ENCODE measurements at places on chromosomes 16 and 17.
A peak's percentile ranks its signal among the peaks of the same experiment; 100 is the strongest.

DNA sequence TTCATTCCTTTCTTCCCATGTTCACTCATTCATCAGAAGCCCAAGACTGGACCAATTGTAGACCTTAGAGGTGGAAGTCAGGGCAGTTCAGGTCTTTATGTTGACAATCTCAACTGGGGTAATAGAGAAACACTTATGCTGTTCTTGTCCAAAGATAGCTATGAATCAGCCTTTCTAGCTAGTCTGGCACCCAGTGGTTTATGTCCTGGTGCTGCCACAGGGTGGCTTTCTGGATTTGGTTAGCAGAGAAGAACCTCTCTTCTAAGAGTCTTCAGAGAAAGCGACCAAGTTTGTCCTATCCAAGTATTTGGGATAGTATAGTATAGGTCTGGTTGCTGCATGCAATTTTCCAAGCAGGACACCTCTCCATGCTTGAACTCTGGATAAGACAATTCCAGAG is 83.3 kb downstream of the NOG start:
- DNase-seq = no peak

DNA sequence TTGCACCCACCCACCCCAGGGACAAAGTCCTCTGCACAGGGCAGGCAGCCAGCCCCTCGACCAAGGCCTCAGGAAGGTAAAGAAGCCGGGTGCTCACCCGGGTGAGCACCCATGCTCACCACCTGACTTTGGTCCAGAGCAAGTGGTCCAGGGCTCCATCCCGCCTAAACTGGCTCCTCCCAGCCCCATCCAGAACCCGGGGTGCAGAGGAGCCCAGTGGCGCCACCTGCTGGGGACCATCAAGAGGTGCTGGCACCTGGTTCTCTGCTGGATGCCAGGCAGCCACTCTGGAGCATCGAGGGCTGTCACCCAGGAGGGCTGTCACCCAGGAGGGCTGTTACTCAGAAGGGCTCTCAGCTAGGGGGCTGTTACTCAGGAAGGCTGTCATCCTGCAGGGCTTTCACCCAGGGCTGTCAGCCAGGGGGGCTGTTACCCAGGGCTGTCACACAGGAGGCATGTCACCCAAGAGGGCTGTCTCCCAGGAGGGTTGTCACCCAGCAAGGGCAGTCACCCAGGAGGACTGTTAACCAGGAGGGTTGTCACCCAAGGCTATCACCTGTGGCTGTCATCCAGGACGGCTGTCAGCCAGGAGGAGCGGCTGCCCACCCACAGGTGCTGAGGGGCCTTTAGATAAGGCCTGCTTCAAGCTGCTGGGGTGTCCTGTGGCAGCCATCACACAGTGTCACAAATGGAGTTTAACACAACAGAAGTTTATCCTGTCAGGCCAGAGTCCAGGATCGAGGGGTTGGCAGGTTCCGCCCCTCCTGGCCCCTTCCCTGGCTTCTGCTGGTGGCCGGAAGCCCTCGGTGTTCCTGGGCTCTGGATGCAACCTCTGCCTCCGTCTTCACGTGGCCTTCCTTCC is 98.5 kb downstream of the TNFRSF13B start:
- DNase-seq = peak; percentile 47

DNA sequence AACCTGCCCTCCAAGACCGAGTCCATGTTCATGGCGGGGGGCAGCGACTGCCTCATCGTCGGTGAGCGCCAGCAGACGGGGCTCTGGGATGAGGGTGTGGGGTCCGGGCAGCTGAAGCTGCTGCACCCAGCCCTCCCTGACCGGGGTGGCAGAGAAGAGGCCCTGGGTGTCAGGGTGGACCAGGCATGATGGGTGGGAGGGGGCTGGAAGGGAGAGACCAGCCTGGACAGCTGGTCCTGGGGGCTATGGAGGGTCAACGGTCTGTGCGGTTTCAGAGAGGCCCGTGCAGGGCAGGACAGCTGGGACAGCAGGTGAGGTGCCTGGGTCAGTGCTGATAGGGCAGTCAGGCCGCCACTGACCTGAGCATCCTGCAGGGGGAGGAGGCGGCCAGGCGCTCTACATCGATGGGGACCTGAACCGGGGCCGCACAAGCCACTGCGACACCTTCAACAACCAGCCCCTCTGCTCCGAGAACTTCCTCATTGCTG is 13.3 kb upstream of the ATP6V0C start:
- DNase-seq = no peak

- DNase-seq = no peak
Measured at GRCh38 chr17:78838574-78839005, 2.0 kb downstream of the USP36 start.

DNA sequence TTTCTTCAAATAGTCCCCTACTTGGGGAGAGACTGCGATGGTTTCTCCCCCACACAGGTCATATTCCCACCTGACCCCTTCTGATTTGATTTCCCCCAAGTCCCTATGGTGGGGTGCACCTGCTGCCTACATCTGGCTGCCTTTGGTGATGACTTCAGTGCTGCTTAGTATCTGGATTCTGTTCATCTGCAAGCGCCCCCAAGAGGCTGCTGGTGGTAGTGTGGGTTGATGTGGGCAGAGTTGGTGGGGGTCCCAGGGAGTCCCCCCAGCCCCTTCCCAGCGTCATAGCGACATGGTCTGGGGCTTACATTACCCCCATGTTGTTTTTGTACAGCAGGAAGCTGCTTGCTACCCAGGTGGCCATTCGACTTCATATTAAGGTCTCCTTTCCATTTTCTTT is 99.2 kb downstream of the NTN1 start:
- DNase-seq = no peak

- no peak for DNase-seq
Measured at GRCh38 chr17:51650202-51650601, 389.9 kb downstream of the UTP18 start.

- no peak for DNase-seq
Measured at GRCh38 chr16:86836503-86837129, 258.3 kb downstream of the FOXL1 start.

GRCh38 chr16:50520451-50521245 is 27.5 kb upstream of the NKD1 start:
- DNase-seq = no peak
